Activated T-helper 2 cell treated with anti-CD3 and anti-CD28 coated beads, Interferon-gamma antibody, Interleukin-2, Interleukin-4, amounts not matched to agents 10 μg/mL and 5 μg/mL and 100 μg/mL, durations not matched to agents 14 hours and 24 hours and 36 hours (primary cell): ENCODE measurements at places on chromosomes 5 and 9. TPM values are rescaled to one million over a fixed set of nuclear protein-coding genes. Genes with fewer than 3 reads are reported as not detected.

RANBP17 gene
- total RNA-seq: not detected in 2 replicates

RPL37 gene
- total RNA-seq: 1,583 and 1,632 TPM in 2 replicates

RNF224 gene
- total RNA-seq: not detected in 2 replicates

PDE6A gene
- not detected in 2 replicates for total RNA-seq

SLC36A3 gene
- not detected in 2 replicates for total RNA-seq

OBP2B gene
- total RNA-seq: not detected in 2 replicates

IFNA17 gene
- not detected in 2 replicates for total RNA-seq

DNA sequence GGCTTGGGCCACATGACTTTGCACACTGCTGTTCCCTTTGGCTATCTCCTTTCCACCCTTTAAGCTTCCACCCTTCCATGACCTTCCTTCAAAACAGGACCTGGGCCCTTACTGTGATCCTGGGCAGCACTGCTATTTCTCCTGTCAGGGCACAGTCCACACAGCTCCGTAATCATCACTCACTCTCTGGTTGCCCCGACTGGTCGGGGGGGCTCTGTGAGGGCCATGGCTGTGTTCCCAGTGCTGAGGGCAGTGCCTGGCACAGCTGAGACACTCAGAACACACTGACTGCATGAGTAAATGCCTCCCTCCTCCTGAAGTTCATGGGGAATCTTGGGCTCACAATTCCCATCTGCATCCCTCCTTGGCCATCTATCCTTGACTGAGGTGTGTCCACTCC lies 12.2 kb downstream of the TRAF1 start:
- DNase-seq: no peak

DNA sequence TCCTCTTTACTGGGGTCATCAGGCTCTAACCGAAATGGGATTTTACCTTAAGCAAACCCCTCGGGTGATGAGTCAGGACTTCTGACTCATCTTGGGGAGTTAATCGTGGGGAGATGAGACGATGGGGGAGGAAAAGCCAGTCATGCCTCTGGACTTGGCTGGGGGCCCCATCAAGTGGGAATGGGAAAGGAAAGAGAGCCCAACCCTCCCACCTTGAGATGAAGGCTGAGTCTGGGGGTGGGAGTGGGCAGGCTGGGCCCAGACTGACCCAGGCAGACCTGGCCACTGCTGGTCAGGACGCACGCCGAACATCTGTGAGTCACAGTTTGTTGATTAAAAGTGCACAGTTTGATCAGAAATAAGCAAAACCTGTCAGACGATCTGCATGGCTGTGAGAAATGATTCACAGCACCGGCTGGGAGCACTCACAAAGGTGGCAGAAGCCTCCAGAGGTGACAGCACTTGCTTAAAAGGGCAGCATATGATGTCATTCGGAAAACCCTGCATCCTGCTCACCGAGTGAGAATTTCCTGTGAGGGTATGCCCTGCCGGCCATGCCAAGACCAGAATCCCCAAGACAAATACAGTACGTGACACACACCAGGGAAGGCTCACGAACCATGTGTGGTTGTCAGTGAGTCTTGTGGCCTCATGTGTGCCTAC lies 50.0 kb upstream of the SLC25A51 start:
- no peak for DNase-seq

GRCh38 chr9:100285601-100286000 lies 67.1 kb downstream of the TEX10 start:
- no peak for DNase-seq

DNA sequence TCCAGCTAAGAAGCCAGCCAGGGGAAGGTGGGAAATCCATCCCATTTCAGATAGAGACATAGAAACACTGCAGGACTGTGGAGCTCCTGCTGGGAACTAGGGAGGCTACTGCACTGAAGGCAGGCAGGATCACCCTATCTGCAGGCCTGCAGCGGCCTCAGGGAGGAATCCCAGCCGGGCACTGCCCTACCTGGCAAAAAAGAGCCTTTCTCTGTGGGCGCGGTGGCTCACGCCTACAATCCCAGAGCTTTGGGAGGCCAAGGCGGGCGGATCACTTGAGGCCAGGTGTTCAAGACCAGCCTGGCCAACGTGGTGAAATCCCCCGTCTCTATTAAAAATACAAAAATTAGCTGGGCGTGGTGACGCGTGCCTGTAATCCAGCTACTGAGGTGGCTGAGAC lies 71.4 kb upstream of the PHYKPL start:
- DNase-seq: no peak

DNA sequence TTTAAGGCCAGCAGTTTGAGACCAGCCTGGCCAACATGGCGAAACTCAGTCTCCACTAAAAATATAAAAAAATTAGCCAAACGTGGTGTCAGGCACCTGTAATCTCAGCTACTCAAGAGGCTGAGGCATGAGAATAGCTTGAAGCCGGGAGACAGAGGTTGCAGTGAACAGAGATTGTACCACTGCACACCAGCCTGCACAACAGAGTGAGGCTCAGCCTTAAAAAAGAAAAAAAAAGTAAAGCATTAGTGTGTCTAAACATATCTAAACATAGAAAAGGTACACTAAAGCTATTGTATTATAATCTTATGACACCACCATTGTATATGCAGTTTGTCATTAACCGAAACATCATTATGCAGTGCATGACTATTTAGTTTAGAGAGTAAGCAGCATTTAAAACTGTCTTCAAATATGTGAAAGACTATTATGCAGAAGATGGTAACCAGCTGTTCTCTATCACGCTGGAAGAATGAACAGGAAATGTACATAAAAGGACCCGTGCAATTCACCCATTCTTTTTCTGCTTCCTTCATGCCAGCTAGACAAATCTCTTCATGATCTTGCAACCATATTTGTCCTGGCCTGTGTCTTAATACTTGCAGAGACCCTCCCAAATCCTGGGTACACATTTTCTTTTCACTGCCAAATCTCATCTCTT lies 58.6 kb downstream of the ITGA1 start:
- no peak for DNase-seq

GRCh38 chr5:4206127-4206526 lies 610.5 kb downstream of the IRX1 start:
- no peak for DNase-seq

DNA sequence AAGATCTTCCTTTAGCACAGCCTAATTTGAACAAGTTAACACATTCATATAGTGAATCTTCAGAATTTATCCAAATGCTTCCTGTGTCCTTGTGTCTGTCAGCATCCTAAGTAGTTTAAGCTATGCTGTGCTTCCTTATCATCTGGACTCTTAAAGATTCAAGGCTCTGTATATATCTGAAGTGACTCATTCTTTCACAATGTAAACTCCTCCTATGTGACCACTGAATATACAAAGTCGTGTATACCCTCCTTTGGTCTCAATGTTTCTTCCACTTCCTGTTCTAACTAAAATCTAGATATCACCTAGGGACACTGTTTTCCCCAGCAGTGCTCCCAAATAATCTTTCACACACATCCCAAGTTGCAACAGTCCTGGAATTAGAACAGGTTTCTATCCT lies 935.7 kb upstream of the NUDT12 start:
- no peak for DNase-seq

DNA sequence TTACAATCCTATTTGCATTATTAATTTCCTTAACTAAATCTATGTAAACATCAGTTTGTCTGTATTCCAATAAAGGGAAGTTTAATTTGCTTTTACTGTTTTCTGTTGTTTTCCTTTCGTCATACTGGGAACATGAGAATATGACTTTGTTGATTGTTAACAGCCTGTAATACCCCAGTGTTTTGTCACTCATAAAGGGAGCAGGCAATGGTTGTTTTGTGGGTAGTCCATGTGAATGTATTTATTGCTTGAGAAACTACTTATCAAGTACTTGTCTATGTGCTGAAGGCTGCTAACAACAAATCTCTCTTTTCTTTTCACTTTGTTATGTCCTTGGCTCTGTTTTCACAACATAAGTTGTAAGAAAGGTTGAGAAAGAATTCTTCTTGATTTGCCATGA lies 1070.2 kb upstream of the ACO1 start:
- no peak for DNase-seq

DNA sequence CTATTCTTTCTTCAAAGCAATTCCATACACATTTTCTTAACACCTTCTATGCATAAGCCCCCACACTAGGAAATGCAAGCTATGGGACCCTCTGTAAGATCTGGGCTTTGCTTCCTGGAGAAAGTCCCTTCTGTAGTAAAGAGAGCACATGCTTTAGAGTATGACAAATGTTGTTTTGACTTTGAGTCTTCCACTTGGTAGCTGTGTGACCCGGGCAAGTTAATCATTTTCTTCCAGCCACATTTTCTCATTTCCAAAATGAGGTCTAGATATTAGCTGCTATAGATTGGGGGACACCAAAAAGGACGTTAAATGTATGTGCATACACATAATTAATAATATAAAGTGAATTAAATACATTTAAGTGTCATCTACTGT lies 334.0 kb downstream of the NFIB start:
- DNase-seq: no peak

DNA sequence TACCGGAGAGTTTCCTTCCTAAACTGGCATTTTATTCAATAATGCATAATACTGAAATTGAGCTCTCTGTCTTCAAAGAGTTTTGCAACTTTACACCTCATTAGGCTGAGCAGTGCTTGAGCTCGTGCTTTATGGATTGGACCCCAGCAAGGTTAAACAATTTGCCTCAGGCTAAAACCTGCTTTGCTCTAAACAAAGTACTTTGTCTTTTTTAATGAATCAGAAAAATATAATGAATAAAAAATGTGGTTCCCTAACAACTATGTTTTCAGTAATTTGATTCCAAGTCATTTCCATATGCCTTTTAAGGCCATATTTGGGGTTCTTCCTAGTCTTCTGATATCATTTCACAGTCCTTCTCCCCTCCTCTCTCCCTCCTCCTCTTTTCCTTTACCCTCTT lies 20.0 kb downstream of the ZNF366 start:
- DNase-seq: no peak

DNA sequence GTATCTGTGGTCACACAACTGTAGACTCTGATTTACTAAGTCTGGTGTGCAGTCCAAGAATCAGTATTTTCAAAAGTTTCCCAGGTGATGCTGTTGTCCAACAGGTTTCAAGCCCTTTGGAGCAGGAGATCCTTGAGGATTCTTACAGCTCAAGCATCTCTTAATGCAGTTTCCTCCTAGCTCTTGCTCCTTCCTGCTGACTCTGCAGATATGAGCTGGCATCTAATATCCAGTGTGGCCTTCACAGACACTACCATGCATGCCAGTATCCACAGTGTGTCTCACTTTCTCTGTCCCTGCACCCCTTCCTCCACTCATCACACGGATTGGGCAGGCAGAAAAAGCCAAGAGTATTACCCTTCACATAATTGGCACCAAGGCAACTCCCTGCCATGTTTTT lies 182.2 kb upstream of the TNC start:
- no peak for DNase-seq

DNA sequence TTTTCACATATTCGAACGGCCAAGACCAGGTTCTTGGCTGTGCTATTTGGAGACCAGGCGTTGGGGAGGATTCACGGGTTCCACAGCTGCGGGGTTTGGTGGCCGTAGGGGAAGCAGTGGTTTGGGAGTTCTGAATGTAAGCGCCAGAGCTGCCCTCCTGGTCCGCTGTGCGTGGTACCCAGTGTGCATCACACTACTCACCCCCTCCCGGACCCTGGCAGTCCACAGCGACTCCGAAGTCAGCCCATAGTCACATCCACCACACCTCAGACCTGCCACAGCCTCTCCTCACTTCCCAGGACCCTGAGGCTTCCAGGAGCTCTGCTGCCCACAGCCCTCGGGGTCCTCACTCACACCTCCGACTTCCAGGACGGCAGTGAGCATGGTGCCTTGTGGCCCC lies 26.8 kb downstream of the AMBP start:
- DNase-seq: no peak

GRCh38 chr9:128121924-128122808 lies 5.4 kb downstream of the PTGES2 start:
- no peak for DNase-seq
